ENCODE measurements at places on chromosomes 2 and 18.
A peak's percentile ranks its signal among the peaks of the same experiment; 100 is the strongest.

GRCh38 chr2:149690825-149691224 is 103.2 kb upstream of the MMADHC start:
- H3K27ac ChIP-seq = no peak overlapping the region
- no peaks in the 10 kb centered on the region for H3K36me3 ChIP-seq
- no peak for DNase-seq
- H3K27me3 ChIP-seq = no peaks in the 10 kb centered on the region
- H3K4me3 ChIP-seq = no peak overlapping the region

DNA sequence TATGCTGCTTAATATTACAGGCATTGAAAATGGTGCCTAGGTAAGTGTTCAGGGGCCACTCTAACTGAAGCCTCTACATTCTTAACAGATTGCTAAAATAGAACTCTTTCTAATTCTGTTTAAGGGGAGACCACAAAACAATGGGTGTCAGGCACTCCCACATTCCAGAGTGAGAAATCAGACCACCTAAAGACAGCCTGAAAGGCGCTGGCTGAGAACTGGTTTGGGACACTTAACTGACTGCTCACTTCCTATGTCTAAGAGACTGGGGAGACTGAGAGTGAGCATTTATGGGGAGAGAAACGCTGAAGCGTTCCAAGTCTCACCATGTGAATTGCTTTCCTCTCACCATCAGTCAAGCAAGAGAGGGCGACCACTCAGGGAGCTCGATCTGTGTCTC is 108.8 kb upstream of the ITGB6 start:
- no peak for DNase-seq
- no peaks in the 10 kb centered on the region for H3K27me3 ChIP-seq
- no peak overlapping the region for H3K27ac ChIP-seq
- H3K4me3 ChIP-seq = no peak overlapping the region
- peaks cover 9% of the 10 kb centered on the region for H3K4me1 ChIP-seq

- no peaks in the 10 kb centered on the region for H3K36me3 ChIP-seq
- no peaks in the 10 kb centered on the region for H3K4me1 ChIP-seq
- no peaks in the 10 kb centered on the region for H3K27me3 ChIP-seq
- H3K4me3 ChIP-seq = no peak overlapping the region
- H3K27ac ChIP-seq = no peak overlapping the region
Measured at GRCh38 chr18:65093346-65093745, 657.5 kb upstream of the CDH7 start.

GRCh38 chr18:76052227-76052595 is 442.8 kb downstream of the ZNF516 start:
- no peaks in the 10 kb centered on the region for H3K27me3 ChIP-seq
- H3K4me1 ChIP-seq = no peaks in the 10 kb centered on the region
- no peak overlapping the region for H3K27ac ChIP-seq
- no peak for DNase-seq
- no peaks in the 10 kb centered on the region for H3K36me3 ChIP-seq

DNA sequence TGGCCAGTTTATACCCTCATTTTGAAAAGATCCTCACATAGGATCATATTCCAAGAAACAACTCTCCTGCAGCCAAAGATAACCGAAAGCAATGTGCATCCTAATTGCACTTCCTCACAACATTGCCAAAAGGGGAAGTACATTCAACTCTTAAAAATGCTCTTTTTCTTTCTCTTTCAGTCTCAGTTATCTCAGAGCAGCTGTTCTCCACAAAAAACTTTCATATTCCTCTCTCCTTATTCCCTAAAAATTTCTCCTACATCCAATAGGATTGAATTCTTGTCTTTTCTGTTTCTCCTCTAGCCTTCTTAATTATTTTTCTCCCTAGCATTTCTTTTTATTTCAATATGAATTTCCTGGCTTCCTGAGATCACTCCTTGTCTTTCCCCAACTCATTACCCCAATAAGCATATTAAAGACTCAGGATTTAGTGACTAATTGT is 7.4 kb upstream of the VRK2 start:
- H3K27me3 ChIP-seq = no peaks in the 10 kb centered on the region
- DNase-seq = no peak
- H3K4me3 ChIP-seq = peak overlapping the region; percentile 21
- no peaks in the 10 kb centered on the region for H3K36me3 ChIP-seq
- peaks cover 6% of the 10 kb centered on the region for H3K4me1 ChIP-seq

GRCh38 chr2:68465081-68465916 is 1.8 kb downstream of the FBXO48 start:
- no peaks in the 10 kb centered on the region for H3K36me3 ChIP-seq
- no peaks in the 10 kb centered on the region for H3K27me3 ChIP-seq
- no peak overlapping the region for H3K27ac ChIP-seq
- H3K4me3 ChIP-seq = peak overlapping the region; percentile 96
- DNase-seq = no peak

GRCh38 chr2:84425310-84425709 is 33.8 kb downstream of the SUCLG1 start:
- H3K27ac ChIP-seq = no peak overlapping the region
- H3K4me3 ChIP-seq = no peak overlapping the region
- H3K36me3 ChIP-seq = peaks cover 39% of the 10 kb centered on the region
- no peaks in the 10 kb centered on the region for H3K27me3 ChIP-seq
- no peaks in the 10 kb centered on the region for H3K4me1 ChIP-seq

DNA sequence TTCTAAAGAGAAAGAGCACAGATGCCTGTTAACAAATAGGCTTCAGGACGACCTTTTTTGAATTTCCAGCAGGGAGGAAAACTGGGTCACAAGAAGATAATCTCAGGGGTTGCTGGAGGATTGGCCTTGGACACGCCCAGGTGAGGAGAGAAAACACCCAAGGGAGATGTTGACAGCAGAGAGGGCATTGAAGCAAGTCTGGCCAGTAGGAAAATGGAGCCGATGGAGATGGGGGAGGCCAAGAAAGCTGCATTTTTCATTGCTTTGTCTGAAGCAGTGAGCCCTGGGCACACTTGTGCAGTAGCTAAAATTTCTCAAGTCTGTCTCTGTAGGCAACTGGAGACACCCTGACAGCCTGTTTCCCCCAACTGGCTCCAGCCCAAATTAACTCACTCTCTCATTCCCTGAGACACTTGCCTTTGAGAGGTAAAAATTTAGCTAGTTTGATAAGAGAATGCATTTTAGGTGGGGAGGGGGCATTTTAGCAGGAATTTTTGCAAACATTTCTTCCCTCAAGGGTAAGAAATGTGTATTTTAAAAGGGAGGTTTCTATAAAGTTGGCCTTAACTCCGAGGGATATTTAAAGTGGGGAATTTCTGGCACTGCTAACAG is 165.5 kb downstream of the TGIF1 start:
- H3K27ac ChIP-seq = no peak overlapping the region
- no peak overlapping the region for H3K4me3 ChIP-seq
- H3K4me1 ChIP-seq = peaks cover 7% of the 10 kb centered on the region
- DNase-seq = no peak
- H3K36me3 ChIP-seq = no peaks in the 10 kb centered on the region

- DNase-seq = no peak
- no peak overlapping the region for H3K27ac ChIP-seq
- peaks cover 3% of the 10 kb centered on the region for H3K4me1 ChIP-seq
- no peaks in the 10 kb centered on the region for H3K36me3 ChIP-seq
Measured at GRCh38 chr2:167484875-167485274, 596.6 kb downstream of the XIRP2 start.

- peaks cover 4% of the 10 kb centered on the region for H3K4me1 ChIP-seq
- no peaks in the 10 kb centered on the region for H3K27me3 ChIP-seq
- H3K27ac ChIP-seq = no peak overlapping the region
- DNase-seq = no peak
Measured at GRCh38 chr18:9546468-9546867, 67.9 kb downstream of the PPP4R1 start.

GRCh38 chr2:11712866-11713265 is 33.6 kb upstream of the LPIN1 start:
- no peak for DNase-seq
- H3K27me3 ChIP-seq = no peaks in the 10 kb centered on the region
- H3K27ac ChIP-seq = no peak overlapping the region
- H3K4me3 ChIP-seq = no peak overlapping the region
- H3K36me3 ChIP-seq = no peaks in the 10 kb centered on the region
- H3K4me1 ChIP-seq = no peaks in the 10 kb centered on the region

DNA sequence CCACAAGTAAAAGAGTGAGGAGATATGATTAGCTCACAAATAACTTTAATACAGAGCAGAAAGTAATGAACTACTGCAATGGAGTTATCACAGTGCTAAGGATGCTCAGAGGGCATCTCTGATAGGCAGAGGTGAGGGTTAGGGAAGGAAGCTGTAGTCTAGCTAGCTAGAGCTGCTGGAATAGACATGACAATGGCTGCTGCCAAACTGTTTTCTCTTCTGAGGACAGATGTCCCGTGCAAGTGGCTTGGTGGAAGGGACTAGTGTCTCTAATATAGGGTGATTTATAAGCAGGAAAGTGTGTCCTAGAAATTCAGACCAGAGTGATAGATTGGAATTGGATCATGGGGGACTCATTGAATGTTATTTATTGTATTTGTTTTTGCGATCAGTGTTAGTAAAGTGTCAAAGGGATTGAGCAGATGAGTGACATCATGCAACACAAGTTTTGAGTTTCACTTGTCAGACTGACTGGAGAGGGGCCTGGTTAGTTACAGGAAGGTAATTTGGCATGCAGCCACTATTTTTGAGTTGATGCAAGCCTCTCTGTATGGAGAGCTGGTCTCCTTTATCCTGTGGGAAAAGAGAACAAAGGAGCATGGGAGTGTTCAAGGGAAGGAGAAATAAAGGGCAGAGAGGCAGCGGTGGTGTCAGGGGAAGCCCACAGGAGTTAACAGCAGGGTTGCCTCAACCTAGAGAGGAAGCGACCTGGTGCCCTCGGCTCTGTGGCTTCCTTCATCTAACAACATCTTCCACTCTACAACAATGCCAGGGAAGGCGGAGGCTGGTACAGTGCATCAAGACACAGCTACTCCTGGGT is 1.9 kb downstream of the CTLA4 start:
- no peak for DNase-seq
- H3K27me3 ChIP-seq = peaks cover 71% of the 10 kb centered on the region
- no peaks in the 10 kb centered on the region for H3K4me1 ChIP-seq
- no peaks in the 10 kb centered on the region for H3K36me3 ChIP-seq
- no peak overlapping the region for H3K27ac ChIP-seq

- no peak overlapping the region for H3K27ac ChIP-seq
- H3K4me1 ChIP-seq = peaks cover 9% of the 10 kb centered on the region
- peaks cover 34% of the 10 kb centered on the region for H3K36me3 ChIP-seq
- H3K4me3 ChIP-seq = peak overlapping the region; percentile 93
- H3K27me3 ChIP-seq = no peaks in the 10 kb centered on the region
Measured at GRCh38 chr2:37084797-37085196, 479 bp downstream of the GPATCH11 start.

GRCh38 chr2:61978522-61978921 is 73.0 kb downstream of the COMMD1 start:
- no peaks in the 10 kb centered on the region for H3K36me3 ChIP-seq
- H3K4me1 ChIP-seq = no peaks in the 10 kb centered on the region
- H3K4me3 ChIP-seq = no peak overlapping the region
- no peak for DNase-seq
- no peaks in the 10 kb centered on the region for H3K27me3 ChIP-seq

- H3K27me3 ChIP-seq = no peaks in the 10 kb centered on the region
- H3K27ac ChIP-seq = no peak overlapping the region
- H3K36me3 ChIP-seq = peaks cover 28% of the 10 kb centered on the region
- DNase-seq = no peak
- H3K4me1 ChIP-seq = no peaks in the 10 kb centered on the region
- no peak overlapping the region for H3K4me3 ChIP-seq
Measured at GRCh38 chr18:9387891-9388290, 53.3 kb downstream of the TWSG1 start.

GRCh38 chr2:5594249-5594695 is 97.9 kb upstream of the SOX11 start:
- DNase-seq = no peak
- H3K27ac ChIP-seq = no peak overlapping the region
- H3K36me3 ChIP-seq = no peaks in the 10 kb centered on the region

GRCh38 chr2:208329485-208329884 is 63.4 kb downstream of the PIKFYVE start:
- DNase-seq = no peak
- H3K4me3 ChIP-seq = no peak overlapping the region
- H3K27me3 ChIP-seq = no peaks in the 10 kb centered on the region
- peaks cover 87% of the 10 kb centered on the region for H3K36me3 ChIP-seq
- no peak overlapping the region for H3K27ac ChIP-seq

DNA sequence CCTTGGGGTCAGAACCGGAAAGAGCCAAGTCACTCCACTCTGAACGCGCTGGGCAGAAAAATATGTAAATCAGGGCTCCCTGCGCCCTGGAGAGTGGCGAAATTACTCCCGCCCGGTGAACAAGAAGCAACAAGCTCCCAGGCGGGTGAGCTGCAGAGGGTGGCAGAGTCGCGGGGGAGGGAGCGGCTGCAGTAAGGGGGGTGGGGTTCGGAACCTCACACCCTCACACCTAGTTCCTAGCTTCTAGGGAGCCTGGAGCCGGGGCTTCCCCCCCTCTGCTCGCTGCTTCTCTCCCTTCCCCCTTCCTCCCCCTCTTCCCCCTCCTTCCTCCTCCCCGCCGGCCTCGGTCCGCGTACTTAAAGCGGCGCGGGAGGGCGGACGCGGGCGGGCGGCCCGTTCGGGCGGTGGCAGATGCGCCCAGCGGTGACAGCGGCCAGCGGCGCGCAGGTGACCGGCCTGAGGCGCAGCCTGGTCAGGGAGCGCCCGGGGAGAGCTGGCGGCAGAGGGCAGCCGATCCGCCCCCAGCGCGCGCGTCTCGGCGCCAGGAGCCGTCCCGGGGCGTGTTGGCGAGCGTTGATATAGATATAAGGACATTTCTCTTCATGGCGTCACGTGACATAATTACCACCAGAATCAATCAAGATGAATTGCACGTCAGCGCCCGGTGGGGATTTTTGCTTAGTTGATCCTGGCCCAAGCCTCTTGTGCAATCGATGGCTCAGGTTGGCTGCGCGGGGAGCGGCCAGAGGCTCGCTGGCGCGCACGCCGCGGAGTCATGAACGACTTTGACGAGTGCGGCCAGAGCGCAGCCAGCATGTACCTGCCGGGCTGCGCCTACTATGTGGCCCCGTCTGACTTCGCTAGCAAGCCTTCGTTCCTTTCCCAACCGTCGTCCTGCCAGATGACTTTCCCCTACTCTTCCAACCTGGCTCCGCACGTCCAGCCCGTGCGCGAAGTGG is at the start of gene HOXD11:
TSS of gene HOXD11 (plus strand) at position 700 of the 959 bp plus-strand sequence. CDS start at position 776, 76 bp downstream.
- H3K36me3 ChIP-seq = no peaks in the 10 kb centered on the region
- H3K4me1 ChIP-seq = no peaks in the 10 kb centered on the region
- DNase-seq = peak; percentile 84
- no peak within 1 kb of the TSS for H3K4me3 ChIP-seq

DNA sequence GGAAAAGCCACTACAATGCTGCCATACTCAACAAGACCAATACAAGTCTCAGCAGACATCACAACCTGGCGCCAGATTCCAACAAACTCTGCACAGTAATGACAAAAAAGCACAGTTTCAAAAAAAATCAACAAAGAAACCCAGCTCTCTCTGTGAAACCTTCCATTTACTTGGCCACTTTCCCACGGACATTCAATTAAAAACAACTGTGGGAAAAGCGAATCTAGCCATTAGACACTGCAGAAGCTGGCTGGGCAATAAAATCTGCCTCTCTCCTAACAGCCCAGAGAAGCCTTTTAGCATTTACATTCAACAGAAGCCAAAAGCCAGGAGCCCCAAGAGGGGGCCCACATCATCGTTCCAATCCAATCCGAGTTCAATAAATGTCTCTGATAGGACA is 128.9 kb downstream of the HDAC4 start:
- DNase-seq = no peak
- no peak overlapping the region for H3K4me3 ChIP-seq
- H3K36me3 ChIP-seq = no peaks in the 10 kb centered on the region
- H3K27me3 ChIP-seq = no peaks in the 10 kb centered on the region

Measured in endodermal cell (in vitro differentiated cells).